ENCODE measurements at places on chromosomes 7 and 10.

DNA sequence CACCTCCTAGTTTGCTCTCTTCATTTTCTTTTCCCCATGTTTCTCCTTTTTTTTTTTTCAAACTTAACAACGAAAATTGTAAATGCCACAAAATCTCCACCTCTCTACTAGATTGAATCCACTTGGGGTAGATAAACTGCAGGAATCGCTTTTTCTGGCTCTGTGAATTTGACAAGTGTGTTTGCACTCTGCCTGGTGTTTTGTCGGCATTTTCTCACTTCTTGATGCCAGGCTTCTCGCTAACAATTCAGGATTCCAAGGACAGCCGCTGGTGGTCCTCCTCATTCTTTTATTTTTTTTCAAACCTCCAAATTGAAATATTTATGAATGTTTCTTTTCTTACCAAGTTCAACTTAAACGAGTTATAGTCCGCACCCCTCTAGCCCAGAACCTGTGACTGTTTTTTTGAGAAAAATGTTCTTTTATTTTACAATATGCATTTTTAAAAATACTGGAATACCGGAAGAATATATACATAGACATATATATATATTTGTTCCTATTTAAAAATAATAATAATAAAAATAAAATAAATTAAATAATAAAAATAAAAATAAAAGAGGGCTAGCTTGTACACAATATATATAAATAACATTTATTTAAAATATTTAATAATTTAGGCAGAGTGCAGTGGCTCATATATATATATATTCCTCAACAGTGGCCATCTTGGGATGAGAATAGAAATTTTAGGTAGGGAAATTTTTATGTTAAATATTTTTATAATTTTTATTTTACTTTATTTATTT is 538.8 kb downstream of the TYW1 start:
- no peak for DNase-seq

GRCh38 chr10:100733329-100733728 is 12.1 kb upstream of the PAX2 start:
- DNase-seq = no peak

- DNase-seq = no peak
Measured at GRCh38 chr7:29289156-29290021, 94.8 kb downstream of the CHN2 start.

GRCh38 chr7:92397542-92397941 is 49.7 kb upstream of the GATAD1 start:
- no peak for DNase-seq

DNA sequence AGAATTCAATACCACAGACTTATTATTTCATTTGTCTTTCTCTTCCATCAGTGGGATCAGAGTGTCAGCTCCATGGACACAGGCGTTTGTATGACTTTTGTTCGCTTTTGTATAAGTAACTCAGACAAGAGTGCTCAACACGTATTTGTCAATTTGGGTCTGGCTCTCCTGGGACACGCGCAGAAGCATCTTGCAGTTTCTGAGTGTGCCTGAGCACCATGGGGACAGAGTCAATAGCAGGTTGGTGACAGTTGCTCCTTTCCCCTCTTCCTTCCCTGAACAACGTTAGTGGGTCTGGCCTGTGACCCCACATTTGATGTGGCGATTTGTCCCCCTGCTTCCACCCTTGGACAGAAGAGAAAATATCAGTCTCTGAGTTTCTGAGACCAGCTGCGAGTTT is 120.4 kb upstream of the SDK1 start:
- no peak for DNase-seq

- no peak for DNase-seq
Measured at GRCh38 chr10:86533328-86533727, 11.7 kb upstream of the WAPL start.

DNA sequence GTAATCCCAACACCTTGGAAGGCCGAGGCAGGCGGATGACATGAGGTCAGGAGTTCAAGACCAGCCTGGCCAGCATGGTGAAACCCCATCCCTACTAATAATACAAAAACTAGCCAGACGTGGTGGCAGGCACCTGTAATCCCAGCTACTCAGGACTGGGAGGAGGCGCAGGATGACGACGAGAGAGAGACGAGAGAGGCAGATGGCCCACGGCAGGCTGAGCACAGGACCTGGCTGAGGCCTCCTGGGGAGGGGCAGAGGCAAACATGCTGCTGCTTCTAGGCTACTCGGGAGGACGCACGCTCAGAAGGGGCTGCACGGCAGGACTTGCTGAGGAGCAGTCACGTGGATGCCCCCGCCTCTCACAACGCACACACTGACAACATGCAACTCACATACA is 22.4 kb downstream of the DIP2C start:
- DNase-seq = no peak

- DNase-seq = no peak
Measured at GRCh38 chr7:141550386-141551093, 670 bp upstream of the AGK start.

- DNase-seq = no peak
Measured at GRCh38 chr10:104054430-104054829, 31.2 kb downstream of the COL17A1 start.
